ENCODE measurements at places on chromosomes 11 and 22. TPM values are rescaled to one million over a fixed set of nuclear protein-coding genes. Genes with fewer than 3 reads are reported as not detected.

DNA sequence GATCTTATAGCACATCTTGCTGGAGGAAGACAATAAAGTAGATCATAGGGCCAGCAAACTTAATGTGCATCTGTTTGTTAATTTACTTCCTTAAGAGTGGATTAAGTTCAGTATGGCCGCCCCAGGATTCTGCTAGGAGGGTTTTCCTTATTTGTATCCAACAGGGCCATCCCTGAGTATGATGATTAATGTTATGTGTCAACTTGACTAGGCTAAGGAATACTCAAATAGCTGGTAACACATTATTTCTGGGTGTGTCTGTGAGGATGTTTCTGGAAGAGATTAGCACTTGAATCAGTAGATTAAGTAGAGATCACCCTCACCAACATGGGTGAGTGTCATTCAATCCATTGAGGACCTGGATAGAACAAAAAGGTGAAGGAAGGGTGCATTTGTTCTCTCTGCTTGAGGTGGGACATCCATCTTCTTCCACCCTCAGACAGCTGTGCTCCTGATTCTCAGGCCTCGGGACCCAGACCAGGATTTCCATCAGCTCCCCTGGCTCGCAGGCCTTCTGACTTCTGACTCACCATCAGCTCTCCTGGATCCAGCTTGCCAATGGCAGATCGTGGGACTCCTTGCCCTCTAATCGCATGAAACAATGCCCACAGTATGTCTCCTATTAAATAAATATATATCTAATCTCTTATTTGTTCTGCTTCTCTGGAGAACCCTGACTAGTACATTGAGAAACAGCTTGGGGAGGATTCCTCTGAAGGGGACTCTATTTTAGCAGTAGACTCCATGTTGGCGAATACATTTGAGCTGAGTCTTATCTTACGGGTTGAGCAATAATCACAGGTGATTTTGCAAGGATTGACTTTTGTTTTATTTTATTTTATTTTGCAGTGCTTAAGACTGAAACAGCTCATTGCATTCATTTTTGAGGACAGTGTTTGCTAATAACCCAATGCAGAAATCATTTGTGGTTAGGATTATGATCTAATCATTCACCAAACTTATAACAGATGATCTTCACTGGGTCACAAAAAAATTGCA is 9.0 kb upstream of the ZBTB44 start:
- no peak for DNase-seq

- DNase-seq, result no peak
Observed at GRCh38 chr11:113895367-113896155, 9.0 kb upstream of the HTR3B start.

DNA sequence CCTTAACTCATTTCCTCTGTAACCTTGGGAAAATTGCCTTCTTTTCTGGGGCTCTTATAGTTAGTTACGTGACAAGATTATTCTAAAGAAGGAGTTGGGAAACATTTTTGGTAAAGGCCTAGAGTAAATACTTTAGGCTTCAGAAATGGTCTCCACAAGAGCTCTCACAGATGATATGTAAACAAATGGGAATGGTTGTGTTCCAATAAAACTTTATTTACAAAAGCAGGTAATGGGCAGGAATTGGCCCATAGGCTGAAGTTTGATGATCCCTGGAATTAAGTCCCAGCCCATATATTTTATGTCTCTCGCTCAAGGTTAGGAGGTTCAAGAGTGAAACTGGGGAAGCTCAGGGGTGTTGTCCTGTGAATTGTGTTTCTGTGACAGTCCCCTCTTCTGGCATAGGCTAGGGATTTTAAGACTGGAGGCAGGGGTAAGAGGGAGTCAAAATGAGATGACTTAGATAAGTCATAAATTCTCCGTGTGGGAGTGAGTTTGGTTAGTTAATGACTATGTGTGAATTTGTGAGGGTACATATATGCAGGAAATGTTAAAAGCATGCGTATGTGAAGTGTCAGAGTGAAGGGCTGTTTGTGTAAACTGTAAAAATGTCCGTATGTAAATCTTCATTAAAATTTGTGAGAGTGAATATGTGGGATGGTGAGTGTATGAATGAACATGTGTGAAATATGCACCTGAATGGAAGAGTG is 7.4 kb upstream of the OR52B4 start:
- DNase-seq, result no peak

- DNase-seq, result no peak
Observed at GRCh38 chr11:92131289-92131865, 93.2 kb upstream of the FAT3 start.

DNA sequence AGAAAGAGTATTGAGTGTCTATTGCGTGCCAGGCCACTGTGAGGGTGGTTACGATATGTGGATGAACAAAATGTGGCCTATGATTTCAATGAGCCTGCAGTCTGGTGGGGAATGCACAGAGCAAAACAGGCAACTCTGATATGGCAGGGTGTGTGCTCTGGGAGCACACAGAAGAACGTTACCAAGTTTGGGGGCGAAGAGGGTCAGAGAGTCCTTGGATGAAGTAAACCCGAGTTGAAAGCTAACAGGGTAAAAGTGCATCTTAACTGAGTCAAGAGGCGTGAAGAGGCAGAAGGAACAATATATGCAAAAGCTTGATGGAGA is 258 bp downstream of the CFAP68 start:
- no peak for DNase-seq

DNA sequence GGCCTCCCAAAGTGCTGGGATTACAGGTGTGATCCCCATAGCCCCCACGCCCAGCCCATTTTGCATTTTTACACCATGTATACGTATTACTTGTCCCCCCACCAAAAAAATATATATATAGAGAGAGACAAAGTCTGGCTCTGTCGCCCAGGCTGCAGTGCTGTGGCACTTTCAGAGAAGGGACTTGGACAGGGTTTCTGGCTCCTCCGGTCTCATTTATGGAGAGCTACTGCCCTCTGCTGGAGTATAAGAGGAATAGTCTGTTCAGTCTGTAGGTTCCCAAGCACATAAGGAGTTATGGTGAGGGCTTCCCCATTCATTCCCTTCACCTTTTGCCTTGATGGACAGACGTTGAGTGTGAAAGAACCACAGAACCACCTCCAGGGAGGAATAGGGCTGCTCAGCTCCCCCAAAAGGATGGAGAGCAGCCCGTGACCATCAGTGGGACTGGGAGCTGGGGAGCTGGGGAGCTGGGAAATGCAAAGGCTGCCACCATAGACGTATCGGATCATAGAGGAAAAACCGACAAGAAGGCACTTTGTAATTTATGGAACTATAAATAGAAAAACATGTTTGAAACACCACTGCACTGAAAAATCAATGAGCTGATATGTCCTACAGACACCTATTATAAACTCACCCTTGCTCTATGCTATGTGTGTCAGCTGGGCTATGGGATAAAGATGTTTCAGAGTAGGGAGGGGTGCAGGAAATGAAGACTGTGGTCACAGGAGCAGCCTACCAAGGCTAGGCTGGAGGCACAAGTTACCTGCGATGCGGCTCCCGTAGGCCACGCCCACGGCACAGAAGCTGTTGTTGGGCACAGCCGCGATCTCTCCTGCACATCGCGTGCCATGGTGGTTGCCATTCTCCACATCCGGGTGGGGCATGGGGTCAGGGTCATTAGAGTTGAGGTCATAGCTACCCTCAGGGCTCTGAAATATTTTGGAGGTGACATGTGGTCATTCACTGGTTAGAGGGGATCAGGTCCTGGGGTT is 5.2 kb downstream of the PCSK7 start:
- DNase-seq, result peak; percentile 81

- DNase-seq, result no peak
Observed at GRCh38 chr22:43850529-43850928, 11.8 kb downstream of the SULT4A1 start.

- no peak for DNase-seq
Observed at GRCh38 chr11:132300283-132300682, 929.9 kb downstream of the NTM start.

DNA sequence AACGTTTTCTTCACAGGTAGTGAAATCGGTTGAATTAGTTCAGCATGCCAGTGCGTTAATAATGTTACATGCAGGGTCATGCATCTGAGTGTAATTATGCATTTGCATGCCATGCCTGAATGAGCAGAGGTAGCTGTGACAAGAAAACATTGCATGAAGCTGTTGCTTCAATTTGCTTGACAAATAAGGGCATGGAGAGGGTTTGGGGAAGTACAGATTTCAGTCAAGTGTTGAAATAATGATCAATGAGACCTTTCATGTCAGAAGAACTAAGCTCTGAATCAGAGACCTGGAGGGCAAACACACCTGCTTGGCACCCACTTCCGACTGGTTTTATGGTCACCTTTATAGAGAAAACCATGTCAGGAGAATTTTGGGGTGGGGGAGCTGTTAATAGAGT is 221.4 kb downstream of the DBX1 start:
- no peak for DNase-seq

DNA sequence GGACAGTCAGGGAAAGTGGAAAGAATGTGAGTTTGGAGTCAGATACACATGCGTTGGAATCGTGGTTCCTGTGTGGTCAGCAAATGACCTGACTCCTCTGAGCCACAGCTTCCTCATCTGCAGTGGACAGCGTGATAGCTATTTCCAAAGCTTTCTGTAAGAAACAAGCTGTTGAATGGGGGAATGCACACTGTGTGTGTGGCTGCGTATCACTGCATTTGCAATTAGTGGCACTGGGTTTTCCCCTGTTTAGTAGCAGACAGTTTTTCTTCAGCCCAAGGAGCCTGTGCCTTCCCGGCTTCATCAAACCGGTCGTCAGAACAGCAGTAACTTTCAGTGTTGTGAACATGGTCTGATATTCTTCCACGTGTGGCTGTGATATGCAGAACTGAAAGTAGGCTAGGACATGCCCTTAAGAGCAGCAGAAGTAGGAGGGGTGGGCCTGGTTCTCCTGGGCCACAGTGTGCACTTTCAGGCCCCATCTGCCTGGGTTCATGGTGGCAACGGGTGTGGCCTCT is 121.5 kb downstream of the RRAS2 start:
- no peak for DNase-seq

- DNase-seq, result no peak
Observed at GRCh38 chr22:38494498-38494897, 11.6 kb downstream of the DDX17 start.

DNA sequence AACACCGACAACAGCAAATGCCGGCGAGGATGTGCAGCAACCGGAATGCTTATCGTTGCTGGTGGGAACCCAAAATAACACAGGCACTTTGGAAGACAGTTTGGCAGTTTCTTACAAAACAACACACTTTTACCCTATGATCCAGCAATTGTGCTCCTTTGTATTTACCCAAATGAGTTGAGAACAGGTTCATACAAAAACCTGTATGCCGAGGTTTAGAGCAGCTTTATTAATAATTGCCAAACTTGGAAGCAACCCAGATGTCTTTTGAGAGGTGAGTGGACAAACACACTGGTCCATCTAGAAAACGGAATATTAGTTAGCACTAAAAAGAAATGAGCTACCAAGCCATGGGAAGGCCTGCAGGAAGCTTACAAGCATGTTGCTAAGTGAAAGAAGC is 118.9 kb downstream of the CTTN start:
- DNase-seq, result no peak

GRCh38 chr11:17572791-17573460 is 25.9 kb downstream of the OTOG start:
- DNase-seq, result no peak

DNA sequence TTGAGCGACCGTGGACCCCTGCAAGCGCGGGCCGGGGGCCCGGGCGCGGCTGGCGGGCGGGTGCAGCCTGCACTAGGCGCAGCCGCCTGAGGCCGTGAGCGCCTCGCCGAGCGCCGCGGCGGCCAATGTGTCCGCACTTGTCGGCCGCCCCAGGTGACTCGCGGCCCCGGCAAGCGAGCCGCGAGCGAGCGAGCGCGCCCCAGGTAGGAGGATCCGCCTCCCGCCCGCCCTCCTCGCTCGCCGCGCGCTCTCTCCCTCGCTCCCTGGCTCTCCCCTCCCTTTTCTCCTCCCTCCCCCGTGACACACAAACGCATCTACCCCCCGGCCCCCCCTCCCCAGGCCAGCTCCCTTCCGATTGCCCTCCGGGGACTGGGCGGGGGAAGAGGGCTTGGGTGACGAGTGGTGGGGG is at the start of gene WNT7B:
Gene WNT7B, minus strand, starts transcription at position 160 of the 409 bp plus-strand sequence. CDS start 408 bp downstream, outside the sequence.
- DNase-seq, result no peak

DNA sequence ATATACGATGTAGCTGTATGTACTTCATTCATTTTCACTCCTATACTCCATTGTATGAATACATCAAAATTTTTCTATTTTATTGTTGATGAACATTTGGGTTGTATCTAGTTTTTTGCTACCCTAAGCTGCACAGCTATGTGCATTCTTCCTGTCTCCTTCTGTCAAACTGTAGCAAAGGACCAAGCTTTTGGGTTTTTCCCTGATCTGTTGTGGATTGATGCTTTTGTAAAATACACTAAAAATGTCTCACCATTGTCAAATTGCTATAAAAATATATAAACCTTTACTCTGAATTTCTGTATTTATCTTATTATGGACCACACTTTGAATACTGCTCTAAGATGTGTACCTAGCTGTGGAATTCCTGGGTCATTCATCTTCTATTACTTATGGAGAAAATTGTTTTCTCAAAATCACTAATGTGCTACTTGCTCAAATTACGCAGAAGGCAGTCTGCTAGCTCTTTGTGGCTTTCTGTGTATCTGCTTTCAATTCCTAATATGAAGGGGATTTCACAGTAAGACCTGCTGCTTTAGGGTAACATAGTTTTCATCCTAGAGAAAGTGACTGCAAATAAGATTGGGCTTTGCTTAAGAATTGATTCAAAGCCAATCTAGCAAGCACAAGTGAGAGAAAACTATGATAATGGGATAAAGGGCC is 123.4 kb downstream of the CYP2R1 start:
- no peak for DNase-seq

PRDX5 gene
- 311 TPM for polyA plus RNA-seq

TIGD3 gene
- 0.49 TPM for polyA plus RNA-seq

KIF18A gene
- 3.4 TPM for polyA plus RNA-seq

GVQW3 gene
- polyA plus RNA-seq, result 5.0 TPM

BTG4 gene
- not detected for polyA plus RNA-seq

GSTP1 gene
- not detected for polyA plus RNA-seq

GAL3ST1 gene
- polyA plus RNA-seq, result 18.9 TPM

PDE2A gene
- polyA plus RNA-seq, result 2.8 TPM

APOBEC3A gene
- polyA plus RNA-seq, result not detected

C11orf87 gene
- not detected for polyA plus RNA-seq

TMEM86A gene
- 0.03 TPM for polyA plus RNA-seq

JHY gene
- polyA plus RNA-seq, result not detected

PCF11 gene
- 40.3 TPM for polyA plus RNA-seq

ANKRD49 gene
- polyA plus RNA-seq, result 11.5 TPM

YPEL1 gene
- 1.9 TPM for polyA plus RNA-seq
